ENCODE measurements at places on chromosomes 11 and 22.
A peak's percentile ranks its signal among the peaks of the same experiment; 100 is the strongest.

DNA sequence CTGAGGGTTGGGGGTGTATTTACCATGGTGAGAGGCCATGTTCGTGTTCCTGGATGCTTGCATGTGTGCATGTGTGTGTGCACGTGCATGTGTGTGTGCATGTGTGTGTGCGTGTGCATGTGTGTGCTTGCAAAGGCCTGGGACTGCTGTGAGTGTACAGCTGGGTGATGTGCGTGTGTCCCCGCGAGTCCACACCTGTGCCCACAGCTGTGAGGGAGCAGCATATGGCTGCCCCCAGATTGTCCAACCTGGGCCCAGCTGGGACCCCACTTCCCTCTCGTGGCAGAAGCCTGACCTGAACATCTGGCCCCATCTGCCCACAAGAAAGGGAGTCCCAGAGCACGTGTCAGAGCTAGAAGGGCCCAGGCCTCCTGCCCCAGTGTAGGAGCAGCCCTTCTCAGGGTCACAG is 8.4 kb upstream of the CD248 start:
- no peak for DNase-seq

DNA sequence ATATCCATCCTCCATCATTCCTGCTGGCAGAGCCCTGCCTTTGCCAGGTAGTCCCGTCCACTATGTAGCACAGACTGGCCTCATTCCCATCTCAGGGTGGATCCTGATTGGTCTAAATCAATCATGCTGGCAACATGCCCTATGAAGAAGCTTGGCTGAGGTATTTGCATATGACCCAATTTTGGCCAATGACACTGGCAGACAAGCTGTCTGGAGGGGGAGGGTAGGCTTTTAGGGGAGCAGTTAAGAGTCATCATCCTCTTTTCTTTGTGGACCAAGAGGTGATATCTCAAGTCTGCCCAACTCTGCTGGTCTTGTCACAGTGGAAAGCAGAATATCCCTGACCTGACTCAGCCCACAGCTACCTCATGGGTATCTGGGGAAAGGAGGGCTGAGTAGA is 5.1 kb downstream of the CCDC89 start:
- no peak for DNase-seq

DNA sequence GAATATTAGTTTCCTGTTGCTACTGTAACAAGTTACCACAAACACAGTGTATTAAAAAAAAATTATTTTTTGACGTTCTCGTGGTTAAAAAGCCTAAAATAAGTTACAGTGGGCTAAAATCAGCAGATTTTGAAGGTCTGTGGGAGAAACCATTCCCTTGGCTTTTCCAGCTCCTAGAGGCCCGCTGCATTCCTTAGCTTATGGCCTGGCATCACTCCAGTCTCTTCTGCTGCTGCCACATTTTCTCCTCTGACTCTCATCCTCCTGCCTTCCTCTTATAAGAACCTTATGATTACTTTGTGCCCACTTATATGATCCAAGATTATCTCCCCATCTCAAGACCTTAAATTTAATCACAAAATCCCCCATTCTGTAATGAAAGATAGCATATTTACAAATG is 392.7 kb downstream of the GUCY1A2 start:
- no peak for DNase-seq

- no peak for DNase-seq
Measured at GRCh38 chr11:86511086-86511551, 136.4 kb downstream of the CCDC81 start.

GRCh38 chr11:120511820-120512738 is 531 bp downstream of the GRIK4 start:
- DNase-seq = no peak

DNA sequence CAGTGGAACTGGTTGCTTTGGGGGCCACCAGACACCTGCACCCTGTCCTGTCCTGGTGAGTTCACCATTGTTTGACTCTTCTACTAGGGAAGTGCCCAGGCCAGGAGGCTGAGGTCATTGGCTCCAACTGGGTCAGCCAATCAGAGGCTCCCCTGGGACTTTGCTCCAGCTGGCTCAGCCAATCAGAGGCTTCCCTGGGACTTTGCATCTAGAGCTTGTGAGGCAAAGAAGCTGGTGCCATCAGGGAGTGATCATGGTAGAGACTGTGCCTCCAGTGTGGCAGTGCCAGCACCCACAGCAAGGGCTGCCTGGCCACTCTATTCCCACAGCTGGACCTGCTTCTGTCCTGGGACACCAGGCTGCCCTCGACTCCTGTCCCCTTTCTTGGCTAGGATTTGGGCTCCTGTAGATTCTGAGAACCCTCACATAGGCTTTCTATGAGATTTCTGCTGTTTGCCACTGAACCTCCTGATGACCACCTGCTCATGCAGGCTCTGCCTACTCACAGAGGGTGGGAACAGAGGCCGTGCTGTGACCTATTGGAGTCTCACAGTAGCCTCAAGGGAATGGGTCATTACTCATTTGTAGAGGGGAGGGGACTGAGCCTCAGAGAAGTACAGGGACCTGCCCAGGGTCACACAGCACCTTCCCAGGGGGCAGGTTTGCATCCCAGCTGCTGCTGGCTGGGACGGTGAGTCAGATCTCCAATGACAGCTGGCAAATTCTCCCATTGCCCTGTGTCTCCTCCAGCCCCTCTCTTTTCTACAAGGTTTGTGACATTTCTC is 59.2 kb upstream of the SHISAL1 start:
- DNase-seq = no peak

DNA sequence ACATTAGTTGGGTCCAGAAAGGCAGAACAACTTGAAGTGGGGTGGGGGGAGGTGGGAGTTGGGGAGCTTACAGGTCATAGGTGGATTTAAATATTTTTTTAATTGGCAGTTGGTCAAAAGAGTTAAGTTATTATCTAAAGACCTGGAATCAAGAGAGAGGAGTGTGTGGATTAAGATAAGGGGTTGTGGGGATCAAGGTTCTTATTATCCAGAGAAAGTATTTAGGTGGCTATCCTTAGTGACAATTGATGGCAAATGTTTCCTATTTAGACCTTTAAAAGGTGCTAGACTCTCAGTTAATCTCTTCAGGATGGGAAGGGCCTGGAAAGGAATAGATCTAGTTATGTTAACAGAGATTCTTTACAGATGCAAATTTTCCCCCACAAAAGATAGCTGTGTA is 120.7 kb upstream of the OR9Q1 start:
- no peak for DNase-seq

- DNase-seq = no peak
Measured at GRCh38 chr11:126090452-126090851, 27.8 kb upstream of the CDON start.

GRCh38 chr11:119154178-119154577 is 5.3 kb downstream of the ABCG4 start:
- DNase-seq = no peak

DNA sequence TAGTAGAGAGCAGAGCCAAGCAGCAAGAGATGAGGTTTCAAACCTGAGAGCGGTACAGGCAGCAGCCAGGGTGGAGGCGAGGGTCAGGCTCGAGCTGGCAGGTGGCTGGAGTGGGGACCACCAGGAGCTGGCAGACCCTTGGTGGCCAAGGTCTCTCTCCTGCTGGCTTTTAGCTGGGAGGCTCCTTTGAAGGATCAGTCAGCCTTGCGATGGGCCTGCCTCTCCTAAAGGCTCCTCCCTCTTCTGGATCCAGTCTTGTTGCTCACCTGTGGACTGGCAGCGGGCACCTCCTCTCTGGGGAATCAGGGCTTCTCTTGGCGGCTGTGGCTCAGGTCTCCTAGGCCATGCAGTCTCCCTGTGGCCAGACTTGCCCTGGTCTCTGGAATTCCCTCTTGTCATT is 24.8 kb downstream of the TPST2 start:
- no peak for DNase-seq

GRCh38 chr22:16717699-16718558 is 107.3 kb downstream of the XKR3 start:
- DNase-seq = no peak

- no peak for DNase-seq
Measured at GRCh38 chr22:37146507-37147180, 3.1 kb downstream of the IL2RB start.

DNA sequence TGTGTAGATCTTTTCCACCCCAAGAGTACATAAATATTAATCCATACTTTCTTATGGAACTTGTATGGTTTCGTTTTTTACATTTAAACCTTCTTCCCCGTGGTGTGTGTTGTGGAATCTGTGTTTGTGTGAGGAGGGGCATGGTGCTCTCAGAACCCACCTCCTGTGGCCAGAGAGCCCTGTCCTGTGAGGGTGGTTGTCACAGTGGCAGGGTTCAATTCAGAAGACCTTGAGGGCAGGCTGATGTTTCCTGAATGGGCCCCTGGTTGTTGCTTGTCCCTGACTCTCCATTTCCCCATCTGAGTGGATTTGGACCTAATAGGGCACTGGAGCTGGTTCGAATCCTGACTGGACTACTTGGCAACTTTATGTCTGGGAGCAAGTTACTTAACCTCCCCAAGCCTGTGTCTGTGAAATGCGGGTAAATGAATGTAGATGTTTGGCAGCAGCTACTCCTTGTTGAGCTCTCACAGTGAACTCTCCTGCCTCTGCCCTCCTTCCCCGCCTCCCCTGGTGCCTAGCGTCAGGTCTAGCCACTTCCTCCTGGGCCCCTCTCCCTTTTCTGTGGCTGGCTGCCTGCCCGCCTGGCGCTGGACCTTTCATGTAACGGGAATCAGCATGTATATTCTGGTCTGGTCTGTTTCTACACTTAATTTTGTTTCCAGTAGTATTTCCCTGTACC is 7.3 kb downstream of the NEAT1 start:
- DNase-seq = peak; percentile 45

DNA sequence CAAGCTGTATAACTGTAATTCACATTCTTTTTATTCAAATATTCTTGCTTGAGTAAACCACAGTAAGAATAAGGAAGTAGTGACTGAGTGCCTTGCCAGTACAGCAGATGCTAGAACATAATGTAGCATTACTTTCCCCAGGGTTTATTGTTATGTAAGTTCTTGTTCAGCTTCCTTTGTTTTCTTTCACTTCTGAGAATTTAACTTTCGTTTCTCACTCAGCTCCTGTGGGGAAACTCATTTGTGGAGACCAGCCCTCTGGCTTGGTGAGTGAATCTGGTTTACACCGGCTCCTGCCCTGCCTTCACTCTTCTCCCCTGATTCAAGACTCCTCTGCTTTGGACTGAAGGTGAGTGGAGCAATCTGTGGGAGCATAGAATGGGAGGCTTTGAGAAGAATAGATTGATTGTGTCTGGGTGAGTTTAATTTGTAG is at the start of gene TRIM22:
TSS of gene TRIM22 (plus strand) at position 240 of the 433 bp plus-strand sequence. CDS start 6,443 bp downstream, outside the sequence.
- DNase-seq = peak; percentile 34

GRCh38 chr11:29629286-29629685 is 387.5 kb downstream of the KCNA4 start:
- no peak for DNase-seq

DNA sequence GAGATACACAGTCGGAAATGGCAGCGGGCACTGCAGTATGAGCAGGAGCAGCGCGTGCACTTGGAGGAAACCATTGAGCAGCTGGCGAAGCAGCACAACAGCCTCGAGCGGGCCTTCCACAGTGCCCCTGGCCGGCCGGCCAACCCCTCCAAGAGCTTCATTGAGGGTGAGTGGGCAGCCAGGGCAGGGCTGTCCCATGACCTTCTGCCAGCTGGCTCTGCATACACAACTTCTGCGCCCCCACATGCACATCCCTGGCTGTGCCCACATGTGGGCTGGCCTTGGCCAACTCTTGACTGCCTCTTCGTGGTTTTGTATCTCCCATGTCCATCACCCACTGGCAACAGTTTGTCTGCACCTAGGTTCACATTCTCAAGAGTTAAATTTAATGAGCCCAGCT is 81.1 kb downstream of the MORC2 start:
- no peak for DNase-seq

DNA sequence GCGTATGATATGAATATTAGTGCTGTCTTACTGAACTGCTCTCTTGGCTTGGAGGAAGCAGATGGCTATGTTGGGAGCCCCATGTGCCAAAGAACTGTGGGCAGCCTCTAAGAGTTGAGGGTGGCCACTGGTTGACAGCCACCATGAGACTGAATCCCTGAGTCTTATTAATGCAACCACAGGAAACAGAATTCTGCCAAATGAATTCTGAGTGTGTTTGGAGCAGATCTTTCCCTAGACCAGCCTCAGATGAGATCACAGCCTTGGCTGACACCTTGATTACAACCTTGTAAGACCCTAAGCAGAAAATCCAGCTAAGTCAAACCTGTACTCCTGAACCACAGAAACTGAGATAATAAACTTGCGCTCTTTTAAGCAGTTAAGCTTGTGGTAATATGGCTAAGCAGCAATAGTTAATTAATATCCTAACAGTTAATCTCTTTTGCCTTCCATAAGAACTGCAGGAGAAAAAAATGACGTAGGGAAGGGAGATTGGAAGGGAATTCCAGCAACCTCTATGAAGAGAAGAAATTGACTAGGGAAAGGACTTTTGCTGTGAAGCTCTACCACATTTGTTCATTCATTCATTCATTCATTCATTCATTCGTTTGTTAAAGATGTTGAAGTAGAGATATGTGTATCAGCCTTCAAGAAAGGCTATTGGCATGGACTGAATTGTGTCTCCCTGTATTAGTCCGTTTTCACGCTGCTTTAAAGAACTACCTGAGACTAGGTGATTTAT is 26.8 kb downstream of the ADM start:
- DNase-seq = no peak

DNA sequence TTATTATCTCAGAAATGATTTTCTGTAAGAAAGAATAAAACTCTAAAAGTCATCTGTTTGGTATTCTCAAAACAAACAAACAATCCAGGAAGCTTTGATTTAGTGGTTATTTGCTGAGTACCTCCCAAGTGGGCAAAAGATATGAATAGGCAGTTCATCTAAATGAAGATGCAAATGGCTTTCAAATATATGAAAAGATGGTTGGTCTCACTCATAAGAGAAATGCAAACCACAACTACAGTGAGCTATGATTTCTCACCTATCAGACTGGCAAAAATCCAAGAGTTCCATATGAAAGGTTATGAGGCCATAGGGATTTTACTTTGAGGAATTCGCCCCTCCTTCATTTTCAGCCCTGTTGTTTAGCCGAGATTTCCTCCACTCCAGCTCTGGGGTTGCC is 11.3 kb upstream of the P2RY2 start:
- no peak for DNase-seq

DNA sequence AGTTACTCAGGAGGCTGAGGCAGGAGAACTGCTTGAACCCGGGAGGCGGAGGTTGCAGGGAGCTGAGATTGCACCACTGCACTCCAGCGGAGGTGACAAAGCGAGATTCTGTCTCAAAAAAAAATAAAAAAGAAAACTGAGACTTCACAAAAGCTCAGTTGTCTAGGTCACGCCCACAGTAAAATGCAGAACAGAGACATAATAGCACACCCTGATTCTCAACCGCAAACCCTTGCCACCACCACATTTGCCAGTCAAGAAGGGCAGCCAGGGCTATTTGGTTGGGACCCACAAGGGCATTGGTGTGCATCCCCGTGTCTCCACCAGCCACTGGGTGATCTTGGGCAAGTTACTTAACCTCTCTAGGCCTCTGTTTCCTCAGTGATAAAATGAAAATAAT is 25.4 kb downstream of the CREB3L1 start:
- no peak for DNase-seq

DNA sequence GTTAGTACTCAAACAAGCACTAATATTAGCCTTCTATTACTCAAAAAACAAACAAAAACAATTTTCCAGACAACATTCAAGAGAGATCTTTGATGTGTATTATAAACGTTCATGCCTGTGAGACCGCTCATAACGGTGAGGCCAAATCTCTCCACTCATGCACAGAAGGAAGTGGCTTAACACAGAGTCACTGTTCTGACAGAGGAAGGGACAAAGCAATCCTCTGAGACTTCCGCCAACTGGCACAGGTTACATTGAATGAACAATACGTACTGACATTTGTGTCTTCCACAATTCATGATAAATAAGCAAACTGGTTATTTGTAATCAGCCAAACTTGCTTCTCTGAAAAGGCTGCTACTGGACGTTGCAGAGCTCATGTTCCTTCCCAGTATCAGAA is 30.5 kb downstream of the CHKA start:
- DNase-seq = peak; percentile 3

Data from activated gamma-delta T cell treated with Interleukin-2 at 50 U/mL for 16 hours (primary cell).